Posterior vena cava (tissue), 2 donors: ENCODE measurements at places on chromosomes 2 and 18. TPM values are rescaled to one million over a fixed set of nuclear protein-coding genes. Genes with fewer than 3 reads are reported as not detected.

GRCh38 chr2:179612591-179613298 lies 248.7 kb downstream of the ZNF385B start:
- no peak for DNase-seq

DNA sequence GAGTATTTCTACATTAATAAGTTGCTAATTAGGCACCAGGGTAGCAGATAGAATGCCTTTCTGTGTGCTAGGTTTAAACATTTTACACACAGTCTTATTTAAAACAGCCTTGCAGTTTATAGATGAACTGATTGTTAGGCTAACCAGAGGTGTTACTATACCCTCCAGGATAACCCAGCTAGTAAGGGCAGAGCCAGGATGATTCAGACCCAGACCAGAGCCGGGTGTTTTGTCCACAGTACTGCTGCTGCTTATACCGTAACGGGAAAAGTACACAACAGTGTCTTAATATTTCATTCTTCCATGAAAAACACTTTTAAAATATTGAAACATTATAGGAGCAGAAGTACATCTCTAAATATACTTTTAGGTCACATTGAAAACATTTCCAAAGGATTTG lies 82.7 kb downstream of the MALT1 start:
- no peak for DNase-seq

GRCh38 chr2:16154501-16155280 lies 214.3 kb downstream of the MYCN start:
- no peak for DNase-seq

- DNase-seq = no peak
Measured at GRCh38 chr2:59787095-59787494, 766.4 kb downstream of the BCL11A start.

- DNase-seq = no peak
Measured at GRCh38 chr2:188256420-188256819, 35.3 kb upstream of the GULP1 start.

- DNase-seq = no peak
Measured at GRCh38 chr2:213451542-213452239, 167.4 kb downstream of the SPAG16 start.

CHCHD5 gene
- 12.7 TPM for total RNA-seq

NEDD4L gene
- total RNA-seq = 11.3 TPM

SERPINB10 gene
- not detected for total RNA-seq

CLEC4F gene
- total RNA-seq = 0.32 TPM

PCGF1 gene
- 23.6 TPM for total RNA-seq
